ENCODE measurements at places on chromosomes 7 and 10.

DNA sequence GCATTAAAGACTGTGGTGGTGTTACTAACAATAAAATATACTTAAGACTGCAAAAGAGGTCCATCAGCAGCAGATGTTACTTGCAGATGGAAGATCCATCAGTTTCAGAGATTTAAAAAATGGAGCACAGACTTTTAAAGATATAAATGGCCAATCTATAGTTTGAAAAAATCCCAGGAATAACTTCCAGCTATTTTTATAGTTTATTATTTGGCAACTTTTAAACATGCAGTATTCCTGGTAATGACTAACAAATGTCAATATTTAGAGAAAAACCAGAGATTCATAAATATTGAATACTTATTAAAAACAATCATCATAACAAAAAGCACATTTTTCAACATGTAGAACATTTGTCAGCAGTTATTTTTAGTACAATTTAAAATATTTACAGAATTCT, 30.7 kb downstream of the RTKN2 start:
- no peak for DNase-seq

GRCh38 chr10:63464402-63465292, 1.1 kb downstream of the JMJD1C start:
- DNase-seq = no peak

GRCh38 chr7:116726713-116727431, 54.9 kb downstream of the MET start:
- no peak for DNase-seq

DNA sequence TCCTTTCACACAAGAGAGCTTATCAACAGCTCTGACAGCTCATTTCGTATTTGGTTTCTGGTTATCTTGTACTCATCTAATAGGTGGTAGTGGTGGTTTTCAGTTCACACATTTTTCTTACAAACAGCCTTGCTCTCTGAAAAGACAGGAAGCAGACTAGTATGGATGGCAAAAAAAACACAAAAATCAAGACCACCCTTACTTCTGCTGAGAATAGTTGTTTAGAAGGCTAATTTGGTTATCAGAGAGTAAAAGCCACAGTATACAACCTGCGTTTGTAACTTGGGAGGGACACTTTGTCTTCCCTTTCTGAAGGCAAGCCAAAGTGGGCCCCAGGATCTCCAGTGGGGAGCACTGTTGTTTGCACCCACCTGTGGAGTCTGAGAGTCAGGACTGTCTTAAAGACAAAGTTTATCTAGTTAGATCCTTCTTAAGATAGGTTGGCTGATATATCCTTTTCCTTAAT, 68.0 kb downstream of the PIP4K2A start:
- DNase-seq = no peak

DNA sequence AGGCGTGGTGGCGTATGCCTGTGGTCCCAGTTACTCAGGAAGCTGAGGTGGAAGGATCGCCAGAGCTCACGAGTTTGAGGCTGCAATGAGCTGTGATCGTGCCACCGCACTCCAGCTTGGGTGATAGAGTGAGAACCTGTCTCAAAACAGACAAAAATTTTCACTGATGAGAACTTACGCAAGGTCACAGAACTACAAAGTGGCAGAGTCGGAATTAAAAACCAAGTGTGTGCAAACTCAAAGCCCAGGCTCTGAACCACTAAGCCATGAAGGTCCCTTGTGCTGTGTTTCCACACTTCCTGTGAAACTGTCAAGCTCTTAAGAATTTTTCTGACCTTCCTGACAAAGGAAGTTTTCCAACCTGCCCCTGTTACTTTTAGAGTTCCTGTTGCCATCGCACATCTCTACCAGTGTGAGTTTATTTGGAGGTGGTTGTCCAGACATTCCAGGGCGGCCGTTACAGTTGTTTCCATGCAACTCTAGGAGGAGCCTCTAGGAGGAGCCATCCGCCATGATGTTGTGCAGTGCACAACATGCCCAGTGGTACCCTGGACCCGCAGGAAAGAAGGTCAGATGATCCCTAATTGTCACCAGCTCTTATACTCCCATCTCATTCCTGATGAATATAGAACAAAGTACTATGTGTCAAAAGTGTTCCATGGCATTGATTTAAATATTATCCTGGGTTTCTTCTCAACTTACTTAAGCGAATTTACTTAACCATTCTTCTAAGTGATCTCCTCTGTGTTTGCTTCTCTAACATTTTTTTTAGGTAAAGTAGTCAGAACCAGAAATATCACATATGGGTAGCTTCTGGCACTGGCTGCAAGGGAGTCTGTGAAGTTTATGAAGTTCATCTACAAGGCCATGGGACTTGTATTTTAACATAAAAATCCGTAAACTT, 49.0 kb upstream of the LYZL1 start:
- DNase-seq = no peak

GRCh38 chr7:69739931-69740431, 141.7 kb downstream of the AUTS2 start:
- no peak for DNase-seq

DNA sequence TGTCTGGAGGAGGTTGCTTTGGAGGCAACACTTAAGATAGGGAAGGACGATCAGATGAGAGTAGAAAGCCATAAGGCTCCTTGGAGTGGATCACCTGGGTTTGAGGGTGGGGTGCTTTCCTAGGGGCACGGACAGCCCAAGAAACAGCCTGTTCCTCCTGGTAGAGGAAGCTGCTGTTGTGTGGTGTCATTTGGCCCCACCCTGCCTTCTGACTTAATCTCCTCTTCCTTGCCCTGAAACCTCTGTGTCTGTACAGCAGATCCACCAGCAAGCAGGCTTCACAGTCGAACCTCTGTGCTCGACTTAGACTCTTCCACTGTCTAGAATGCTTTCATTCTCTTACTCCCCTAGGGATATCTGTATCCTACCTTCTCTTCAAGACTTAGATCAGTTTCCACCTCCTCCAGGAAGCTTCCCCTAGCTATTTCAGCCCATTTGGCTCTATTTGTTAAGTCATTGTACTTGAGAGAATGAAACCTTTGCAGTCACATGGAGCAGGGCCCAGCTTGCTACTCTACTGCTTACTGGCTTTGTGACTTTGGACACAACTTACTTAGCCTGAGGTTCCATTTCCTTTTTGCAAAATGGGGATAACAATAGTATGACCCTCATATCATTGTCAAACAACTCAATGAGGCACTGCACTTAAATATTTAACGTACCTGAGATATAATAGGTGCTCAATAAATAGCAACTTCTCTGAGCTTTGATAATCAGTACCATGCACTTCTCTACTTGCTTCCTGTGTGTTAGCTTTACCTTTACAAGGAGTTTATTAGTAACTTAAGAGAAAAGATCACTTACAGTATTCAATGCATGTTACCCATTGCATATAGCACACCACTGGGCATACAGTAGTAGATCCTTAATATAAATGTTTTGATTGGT, 5.0 kb downstream of the MXI1 start:
- DNase-seq = no peak

- DNase-seq = no peak
These were observed 13.1 kb upstream of the CAMK2G start for GRCh38 chr10:73887294-73888039.

- no peak for DNase-seq
These were observed 37.0 kb downstream of the COG5 start for GRCh38 chr7:107526672-107527071.

- DNase-seq = no peak
These were observed 224.7 kb downstream of the LHFPL3 start for GRCh38 chr7:104553074-104553473.

DNA sequence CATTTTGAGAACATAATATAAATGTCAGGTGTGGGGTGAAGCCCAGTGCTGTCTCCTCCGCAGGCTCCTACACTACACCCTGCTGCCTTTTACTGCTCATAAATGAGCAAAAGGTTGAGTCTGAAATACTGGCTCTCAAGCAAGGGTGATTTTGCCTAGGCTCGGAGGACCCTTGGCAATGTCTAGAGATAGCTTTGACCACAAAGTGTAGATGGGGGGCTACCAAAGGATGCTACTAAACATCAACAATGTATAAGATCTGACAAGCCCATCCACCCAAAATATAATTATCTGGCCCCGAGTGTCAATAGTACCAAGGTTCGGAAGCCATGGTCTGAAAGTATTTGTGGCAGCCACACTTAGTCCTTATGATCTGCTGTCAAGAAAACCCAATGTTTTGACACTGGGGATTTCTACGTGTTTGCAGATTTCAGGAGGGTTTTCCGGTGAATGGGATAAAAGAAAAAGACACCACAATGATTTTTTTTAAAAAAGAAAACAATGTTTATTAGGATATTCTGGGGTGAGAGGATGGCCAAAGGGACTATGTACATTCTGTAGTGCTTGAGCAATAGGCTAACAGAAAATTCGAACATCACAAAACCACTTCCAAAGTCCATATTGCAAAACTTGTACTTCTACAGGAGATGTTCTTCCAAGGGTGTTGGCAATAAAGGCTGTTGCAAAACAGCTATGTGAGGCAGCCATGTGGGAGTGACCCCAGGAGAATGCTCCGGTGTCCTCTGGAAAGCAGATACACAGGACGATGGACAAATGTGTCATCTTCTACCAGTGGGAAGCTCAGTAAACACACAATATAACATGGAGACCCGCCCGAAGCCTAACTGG, 216.3 kb downstream of the GFRA1 start:
- no peak for DNase-seq

DNA sequence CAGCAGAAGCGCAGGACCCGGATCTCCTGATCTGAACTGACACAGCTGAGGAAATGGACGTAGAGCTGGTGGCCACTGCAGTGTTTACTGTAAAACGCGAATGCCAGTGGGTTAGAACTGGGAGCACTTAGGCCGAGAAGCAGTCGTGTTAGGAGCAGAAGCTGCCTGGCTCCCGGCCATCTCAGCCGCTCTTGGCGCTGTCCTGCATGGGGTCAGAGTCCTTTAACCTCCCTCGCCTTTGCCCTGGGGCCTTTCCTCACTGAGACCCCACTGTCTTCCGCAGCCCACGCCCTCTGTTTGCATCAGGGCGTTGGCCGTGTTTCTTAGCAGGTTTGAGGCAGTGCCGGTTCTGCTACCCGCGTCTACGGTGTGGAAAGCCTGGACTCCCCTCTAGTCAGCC, 24.6 kb downstream of the DYNC2I1 start:
- DNase-seq = no peak

GRCh38 chr10:132916956-132917666, 25.3 kb downstream of the CFAP46 start:
- no peak for DNase-seq

- no peak for DNase-seq
These were observed 58.6 kb downstream of the CHN2 start for GRCh38 chr7:29253225-29253624.

DNA sequence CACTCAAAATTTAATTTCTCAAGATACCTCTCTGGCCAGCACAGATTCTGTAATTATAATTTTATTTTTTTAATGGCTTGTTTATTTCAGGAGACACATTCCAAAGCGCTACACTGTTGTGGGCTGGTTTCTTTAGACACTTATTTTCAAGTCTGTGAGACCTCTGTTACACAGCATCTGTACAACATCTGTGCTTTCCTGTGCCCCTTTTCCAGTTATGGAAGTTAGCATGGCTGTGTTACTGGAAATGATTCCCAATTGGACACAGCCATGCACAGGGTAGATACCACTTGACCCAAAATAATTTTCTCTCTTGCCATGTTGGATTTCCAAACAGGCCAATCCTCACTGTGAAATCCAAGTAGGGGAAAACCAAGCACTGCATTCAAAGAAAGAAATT, 172.3 kb upstream of the ADCY1 start:
- DNase-seq = no peak

- DNase-seq = no peak
These were observed 5.5 kb downstream of the ADRA2A start for GRCh38 chr10:111082102-111082975.

GRCh38 chr10:112969542-112969941, 19.5 kb downstream of the TCF7L2 start:
- no peak for DNase-seq

DNA sequence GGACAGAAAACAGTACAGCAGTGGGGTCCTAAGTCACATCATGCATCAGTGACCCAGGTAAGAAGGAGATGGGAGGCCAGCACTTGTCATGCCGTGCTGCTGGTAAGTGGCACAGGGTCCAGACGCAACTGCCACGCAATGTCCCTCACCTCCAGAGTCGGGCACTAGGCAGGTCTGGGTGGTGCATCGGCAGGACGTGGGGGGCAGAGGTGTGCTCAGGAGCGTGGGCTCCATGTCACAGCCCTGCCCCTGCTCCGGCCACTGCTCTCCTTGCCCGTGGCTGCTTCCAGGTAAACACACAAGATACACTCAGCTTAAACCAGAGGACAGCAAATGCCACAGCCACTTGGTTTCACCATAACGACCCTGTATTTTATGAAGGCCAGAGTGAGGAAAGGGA, 47.3 kb downstream of the COBL start:
- DNase-seq = no peak

DNA sequence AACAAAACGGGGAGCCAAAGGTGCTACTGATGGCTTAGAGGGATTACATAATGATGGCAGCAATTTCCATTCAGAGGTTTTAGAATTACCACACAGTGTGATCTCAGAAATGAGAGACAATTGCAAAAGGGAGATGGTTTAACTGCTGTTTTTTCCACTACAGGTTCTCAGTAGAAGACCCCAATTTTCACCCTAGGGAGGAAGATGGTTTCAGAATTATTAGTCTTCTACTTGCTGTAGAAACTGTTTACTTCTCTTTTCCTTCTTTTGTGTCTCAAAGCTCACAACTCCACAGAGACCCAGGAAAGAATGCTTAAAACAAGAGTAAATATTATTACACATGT, 226.5 kb downstream of the INHBA start:
- no peak for DNase-seq

- no peak for DNase-seq
These were observed 103.1 kb downstream of the BMS1 start for GRCh38 chr10:42885491-42886270.

DNA sequence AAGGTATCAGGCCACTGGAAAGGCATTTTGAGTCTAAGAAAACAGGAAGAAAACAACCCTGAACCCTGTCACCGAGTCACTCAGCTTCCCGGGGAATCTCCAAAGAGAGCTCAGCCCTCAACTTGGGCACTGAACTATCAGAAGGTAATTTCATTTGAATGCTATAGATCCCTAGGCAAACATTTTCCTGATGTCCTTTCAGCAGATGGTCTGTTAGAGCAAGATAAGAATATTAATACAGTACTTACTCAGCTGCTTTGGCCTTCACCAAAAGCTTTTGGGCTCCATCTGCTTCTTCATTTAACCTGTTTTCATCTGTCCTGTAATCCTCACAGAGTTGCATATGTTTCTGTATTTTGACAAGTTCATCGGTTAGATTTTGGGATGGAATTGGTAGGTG, 34.2 kb upstream of the LAMB1 start:
- DNase-seq = no peak

DNA sequence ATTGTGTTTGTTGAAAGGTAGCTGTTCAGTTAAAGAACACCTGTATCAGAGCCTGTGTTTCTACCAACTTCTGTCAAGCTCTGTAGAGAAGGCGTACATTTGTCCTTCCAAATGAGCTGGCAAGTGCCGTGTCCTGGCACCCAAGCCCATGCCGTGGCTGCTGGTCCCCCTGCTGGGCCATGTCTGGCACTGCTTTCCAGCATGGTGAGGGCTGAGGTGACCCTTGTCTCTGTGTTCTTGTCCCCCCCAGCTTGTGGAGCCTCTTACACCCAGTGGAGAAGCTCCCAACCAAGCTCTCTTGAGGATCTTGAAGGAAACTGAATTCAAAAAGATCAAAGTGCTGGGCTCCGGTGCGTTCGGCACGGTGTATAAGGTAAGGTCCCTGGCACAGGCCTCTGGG, 154.9 kb downstream of the EGFR start:
- DNase-seq = no peak
